H1 (cell line): ENCODE measurements at places on chromosomes 3 and 15. TPM values are rescaled to one million over a fixed set of nuclear protein-coding genes. Genes with fewer than 3 reads are reported as not detected.

GRCh38 chr3:169400874-169401273 is 262.6 kb downstream of the MECOM start:
- no peaks in the 10 kb centered on the region for H3K4me1 ChIP-seq
- no peak for DNase-seq
- H3K36me3 ChIP-seq, result no peaks in the 10 kb centered on the region
- no peaks in the 10 kb centered on the region for H3K27me3 ChIP-seq
- no peak overlapping the region for H3K4me3 ChIP-seq
- no peak overlapping the region for H3K27ac ChIP-seq

GRCh38 chr3:87848003-87848402 is 210.8 kb downstream of the CGGBP1 start:
- no peaks in the 10 kb centered on the region for H3K36me3 ChIP-seq
- no peak for DNase-seq
- H3K27ac ChIP-seq, result no peak overlapping the region
- H3K27me3 ChIP-seq, result no peaks in the 10 kb centered on the region

GRCh38 chr15:65841121-65841930 is 28.0 kb upstream of the RAB11A start:
- no peaks in the 10 kb centered on the region for H3K36me3 ChIP-seq
- no peak overlapping the region for H3K4me3 ChIP-seq
- no peaks in the 10 kb centered on the region for H3K4me1 ChIP-seq

DNA sequence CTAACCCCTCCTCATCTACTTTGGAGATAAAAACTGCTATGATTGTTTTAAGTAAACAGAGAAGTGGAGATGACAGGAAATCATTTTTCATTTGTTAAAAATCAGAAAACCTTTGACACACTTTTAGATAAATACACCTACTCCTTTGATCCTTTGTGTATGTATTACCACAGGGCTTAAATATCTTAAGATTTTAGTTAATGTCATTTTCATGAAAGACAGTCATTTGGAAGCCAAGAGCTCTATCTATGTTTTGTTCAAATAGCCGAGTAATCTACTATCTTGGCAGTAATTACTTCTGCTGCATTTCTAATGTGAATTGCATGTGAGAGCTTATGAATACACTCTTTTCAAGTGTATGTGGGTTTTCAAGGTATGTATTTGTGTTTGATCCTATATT is 2.0 kb downstream of the ARPP21 start:
- no peak for DNase-seq
- H3K4me3 ChIP-seq, result no peak overlapping the region
- no peaks in the 10 kb centered on the region for H3K36me3 ChIP-seq
- H3K4me1 ChIP-seq, result peaks cover 7% of the 10 kb centered on the region; the same call in 1 of the 2 replicates

DNA sequence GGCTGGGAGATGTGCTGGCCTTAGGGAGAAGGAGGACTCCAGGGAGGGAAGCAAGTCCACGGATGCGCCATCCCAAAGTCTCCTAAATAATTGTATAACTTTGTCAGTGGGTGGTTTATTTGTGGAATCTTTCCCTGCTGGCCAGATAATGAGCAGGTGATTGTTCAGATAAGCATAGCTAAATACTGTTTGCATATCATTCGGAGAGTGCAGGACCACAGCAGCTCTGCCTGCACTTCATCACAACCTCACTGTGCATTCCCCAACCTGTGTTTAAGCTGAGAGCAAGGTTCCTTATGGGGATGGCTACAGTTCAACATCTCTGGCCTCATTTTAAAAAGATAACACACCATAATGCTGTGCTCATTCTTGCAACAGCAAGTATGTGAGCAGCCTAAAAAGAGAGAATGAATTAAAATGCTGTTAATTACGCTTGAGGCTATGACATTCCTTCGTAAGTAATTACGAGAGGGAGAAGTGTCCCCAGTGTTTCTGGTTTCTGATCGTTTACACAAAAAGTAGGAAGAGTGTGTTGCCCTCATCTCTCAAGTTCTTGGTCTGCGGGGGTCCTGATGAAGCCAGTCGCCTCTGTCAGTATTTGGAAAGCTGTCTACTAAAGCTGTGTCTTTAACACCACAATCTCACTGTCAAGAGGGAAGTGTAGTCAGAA is 272.0 kb upstream of the RORA start:
- no peak for DNase-seq
- no peak overlapping the region for H3K4me3 ChIP-seq

DNA sequence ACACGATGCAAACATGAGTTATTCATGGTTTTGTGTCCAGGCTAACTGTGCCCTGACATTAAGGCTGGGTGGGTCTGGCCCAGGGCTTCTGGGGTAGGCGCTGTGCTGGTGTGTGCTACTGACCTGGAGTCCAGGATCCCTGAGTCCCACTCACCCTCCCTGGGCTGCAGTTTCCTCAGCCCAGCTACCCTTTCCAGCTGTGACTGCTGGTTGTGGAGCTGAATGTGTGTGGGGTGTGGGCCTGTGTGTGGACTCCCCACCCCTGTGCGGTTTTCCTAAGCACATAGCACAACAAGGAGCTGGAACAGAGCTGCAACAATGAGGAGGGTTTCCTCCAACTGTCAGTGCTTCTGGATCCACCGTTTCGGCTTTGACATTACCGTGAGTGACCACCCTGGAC is 38.0 kb downstream of the SMAD3 start:
- DNase-seq, result no peak
- H3K36me3 ChIP-seq, result no peaks in the 10 kb centered on the region
- H3K4me1 ChIP-seq, result peaks cover 9% of the 10 kb centered on the region
- H3K27me3 ChIP-seq, result no peaks in the 10 kb centered on the region
- no peak overlapping the region for H3K27ac ChIP-seq
- no peak overlapping the region for H3K4me3 ChIP-seq

GRCh38 chr15:54007256-54007655 is 29.0 kb downstream of the UNC13C start:
- no peak overlapping the region for H3K27ac ChIP-seq
- DNase-seq, result no peak
- H3K36me3 ChIP-seq, result no peaks in the 10 kb centered on the region
- no peak overlapping the region for H3K4me3 ChIP-seq
- H3K27me3 ChIP-seq, result no peaks in the 10 kb centered on the region
- no peaks in the 10 kb centered on the region for H3K4me1 ChIP-seq

GRCh38 chr3:11845651-11846050 is 1.0 kb downstream of the TAMM41 start:
- H3K27ac ChIP-seq, result no peak overlapping the region
- peaks cover 13% of the 10 kb centered on the region for H3K27me3 ChIP-seq
- DNase-seq, result no peak
- H3K36me3 ChIP-seq, result peaks cover 15% of the 10 kb centered on the region
- no peaks in the 10 kb centered on the region for H3K4me1 ChIP-seq

DNA sequence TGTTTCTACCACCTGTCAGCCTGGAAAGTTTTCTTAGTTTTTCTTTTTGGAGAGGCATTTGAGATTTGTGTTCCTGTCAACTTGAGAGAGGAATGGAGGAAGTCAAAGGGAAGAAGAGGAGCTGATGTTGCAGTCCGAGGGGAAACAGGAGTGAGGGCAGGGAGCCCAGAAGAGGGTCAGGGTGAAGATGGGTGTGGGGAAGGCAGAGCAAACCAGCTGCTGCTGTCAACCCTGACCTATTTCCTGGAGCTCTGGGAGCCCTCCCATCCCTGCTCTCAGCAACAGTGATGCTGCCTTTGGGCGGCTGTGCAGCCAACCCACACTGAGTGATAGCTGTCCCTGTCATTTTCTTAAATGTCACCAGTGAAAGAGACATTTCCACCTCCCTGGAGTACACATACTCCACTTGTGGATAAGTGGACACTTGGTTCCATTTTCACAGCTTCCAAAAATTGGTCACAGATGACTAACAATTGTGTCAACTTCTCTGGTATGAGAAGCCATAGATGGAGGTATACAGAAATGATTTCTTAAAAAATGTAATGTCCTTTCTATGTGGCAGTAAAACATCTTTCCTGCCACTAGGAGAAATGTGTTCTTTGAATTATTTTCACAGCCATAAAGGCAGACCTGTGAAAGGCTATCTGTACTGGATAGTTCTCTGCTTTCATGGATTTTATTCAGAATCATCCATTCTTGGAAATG is 556.3 kb upstream of the TBL1XR1 start:
- H3K27me3 ChIP-seq, result no peaks in the 10 kb centered on the region
- DNase-seq, result no peak
- no peak overlapping the region for H3K4me3 ChIP-seq
- no peak overlapping the region for H3K27ac ChIP-seq
- no peaks in the 10 kb centered on the region for H3K4me1 ChIP-seq
- H3K36me3 ChIP-seq, result no peaks in the 10 kb centered on the region

TP63 gene
- polyA plus RNA-seq, result not detected in 2 replicates

SLC38A3 gene
- polyA plus RNA-seq, result 3.7 and 4.7 TPM in 2 replicates
